ENCODE measurements at places on chromosomes 12 and 14.

GRCh38 chr12:69383074-69383473 lies 23.5 kb downstream of the YEATS4 start:
- no peak for DNase-seq

- no peak for DNase-seq
These were observed 1.1 kb downstream of the CKB start for GRCh38 chr14:103521438-103521950.

- no peak for DNase-seq
These were observed 109.9 kb downstream of the DERA start for GRCh38 chr12:16021026-16021425.

- no peak for DNase-seq
These were observed 281.5 kb downstream of the CACNA1C start for GRCh38 chr12:2334271-2334670.

GRCh38 chr14:43674273-43674672 lies 832.8 kb downstream of the FSCB start:
- DNase-seq = no peak

GRCh38 chr14:50832935-50833630 lies 2.1 kb upstream of the NIN start:
- DNase-seq = no peak

Data from right hindlimb (tissue), 1 donor.